ENCODE measurements at places on chromosomes 11 and 22.
A peak's percentile ranks its signal among the peaks of the same experiment; 100 is the strongest.

- DNase-seq: no peak
These were observed 32.7 kb upstream of the SYN3 start for GRCh38 chr22:33090836-33091235.

DNA sequence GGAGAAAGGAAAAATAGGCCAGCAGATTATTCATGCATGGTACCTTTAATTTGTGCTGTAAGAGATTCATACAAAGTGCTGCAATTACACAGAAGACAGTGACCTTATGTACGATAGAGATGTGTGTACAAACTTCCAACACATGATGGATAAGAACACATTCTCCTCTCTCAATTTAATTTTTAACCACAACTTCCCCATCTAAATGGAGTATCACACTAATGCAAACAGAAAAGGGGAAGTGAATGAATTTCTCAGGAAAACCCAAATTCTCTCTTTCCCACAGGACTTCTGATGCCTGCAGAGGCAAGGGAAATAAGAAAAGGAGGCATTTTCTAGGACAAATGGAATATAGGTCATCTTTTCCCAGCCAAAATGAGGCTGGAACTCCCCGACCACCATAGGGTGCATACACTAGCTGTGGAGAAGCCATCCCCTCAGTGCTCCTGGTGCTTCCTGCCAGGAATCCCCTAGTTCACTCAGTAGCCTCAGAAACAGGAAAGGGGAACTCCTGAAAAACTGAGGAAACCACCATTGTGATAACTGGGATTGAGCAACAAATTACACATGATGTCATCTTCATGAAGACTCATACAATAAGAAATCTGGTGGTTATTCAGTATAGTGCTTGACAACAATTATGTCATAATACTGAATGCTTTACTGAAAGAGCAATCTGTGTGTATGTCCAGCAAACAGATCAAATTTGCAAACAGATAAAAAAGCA, 22.4 kb downstream of the MMP10 start:
- DNase-seq: peak; percentile 53

- DNase-seq: peak; percentile 76
These were observed 639 bp downstream of the CRY2 start for GRCh38 chr11:45847911-45848316.

DNA sequence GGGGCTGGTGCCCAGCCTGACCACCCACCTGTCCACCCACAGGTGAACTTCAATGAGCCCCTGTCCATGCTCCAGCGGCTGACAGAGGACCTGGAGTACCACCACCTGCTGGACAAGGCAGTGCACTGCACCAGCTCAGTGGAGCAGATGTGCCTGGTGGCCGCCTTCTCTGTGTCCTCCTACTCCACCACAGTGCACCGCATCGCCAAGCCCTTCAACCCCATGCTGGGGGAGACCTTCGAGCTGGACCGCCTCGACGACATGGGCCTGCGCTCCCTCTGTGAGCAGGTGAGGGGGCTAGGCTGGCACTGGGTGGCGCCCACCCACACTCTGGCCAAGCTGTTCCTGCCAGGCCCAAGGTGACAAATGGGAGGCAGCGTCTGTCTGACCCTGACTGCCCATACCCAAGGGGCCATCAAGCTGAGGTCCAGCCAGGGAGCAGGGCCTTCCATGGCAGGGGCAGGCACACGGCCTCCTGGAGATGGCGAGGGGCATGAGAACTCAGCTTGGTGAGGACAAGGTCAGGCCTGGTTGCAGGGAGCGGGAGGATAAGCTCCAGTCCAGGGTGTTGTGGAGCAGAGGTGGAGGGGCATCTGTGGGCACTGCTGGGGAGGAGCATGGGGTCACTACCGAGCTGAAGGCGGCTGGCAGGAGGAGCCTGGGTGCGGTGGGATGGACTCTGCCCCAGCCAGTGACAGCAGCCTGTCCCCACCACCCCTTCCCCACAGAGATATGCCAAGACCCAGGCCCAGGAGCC, 77.7 kb downstream of the MORC2 start:
- peak; percentile 19 for DNase-seq

- DNase-seq: no peak
These were observed 2.4 kb downstream of the LGR4 start for GRCh38 chr11:27470166-27470565.

- DNase-seq: peak; percentile 56
These were observed at the start of gene MTFP1 for GRCh38 chr22:30425616-30426387. Gene MTFP1 (plus strand): TSS chr22:30425768. CDS start chr22:30425880, 112 bp downstream.

- DNase-seq: no peak
These were observed 49.3 kb upstream of the SYT9 start for GRCh38 chr11:7202412-7202811.

DNA sequence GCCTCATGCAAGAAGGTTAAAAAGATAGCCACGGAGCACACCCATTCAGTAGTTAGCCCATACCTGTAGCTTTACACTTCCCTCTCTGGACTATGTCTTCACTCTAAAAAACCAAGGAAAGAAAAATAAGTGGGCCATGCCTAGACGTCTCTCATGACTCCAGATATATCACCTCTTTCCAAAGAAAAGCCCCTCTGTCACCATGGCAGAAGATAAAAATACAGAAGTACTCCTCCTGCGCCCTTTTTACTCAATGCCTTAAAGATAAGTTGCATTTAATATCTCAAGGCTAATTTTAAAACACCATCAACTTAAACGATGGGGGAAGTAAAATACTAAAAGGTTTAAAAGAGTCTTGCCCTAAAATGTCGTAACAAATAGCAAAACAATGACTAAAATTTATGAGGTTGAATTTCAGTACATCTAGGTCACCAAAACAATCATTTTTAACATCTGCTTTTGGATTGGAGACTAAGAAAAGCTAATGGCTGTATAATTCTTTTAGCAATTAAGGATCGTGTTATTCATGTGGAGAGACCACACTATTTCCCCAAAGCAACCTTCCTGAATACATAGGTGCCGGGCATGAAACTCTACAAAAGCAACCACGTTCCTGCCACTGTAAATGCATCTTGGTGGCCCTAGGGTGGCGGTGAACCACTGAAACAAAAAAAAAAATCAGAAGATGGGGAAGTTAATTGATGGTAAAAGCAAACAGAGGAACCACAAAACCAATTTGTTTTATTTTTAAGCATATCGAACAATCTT, 46.0 kb downstream of the CELF1 start:
- DNase-seq: peak; percentile 45

GRCh38 chr11:46307785-46308341, 30.4 kb downstream of the CREB3L1 start:
- no peak for DNase-seq

DNA sequence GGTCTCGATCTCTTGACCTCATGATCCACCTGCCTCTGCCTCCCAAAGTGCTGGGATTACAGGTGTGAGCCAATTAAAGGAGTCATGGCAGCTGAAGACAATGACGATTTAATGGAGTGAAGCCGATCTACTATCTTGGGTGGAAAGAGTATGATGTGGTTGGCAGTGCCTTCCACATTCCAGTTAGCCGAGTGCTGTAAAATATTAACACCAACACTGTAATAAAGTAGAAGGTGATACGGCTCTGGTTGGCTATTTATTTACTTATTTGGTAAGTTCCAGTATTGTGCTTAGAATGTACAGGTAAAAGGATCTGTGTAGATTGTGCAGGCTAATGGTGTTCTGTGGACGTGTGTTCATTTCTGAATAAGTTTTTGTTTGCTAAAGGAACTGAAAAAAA, 149.6 kb upstream of the MTMR2 start:
- no peak for DNase-seq

- DNase-seq: no peak
These were observed 242.0 kb upstream of the SYN3 start for GRCh38 chr22:33300165-33300564.

DNA sequence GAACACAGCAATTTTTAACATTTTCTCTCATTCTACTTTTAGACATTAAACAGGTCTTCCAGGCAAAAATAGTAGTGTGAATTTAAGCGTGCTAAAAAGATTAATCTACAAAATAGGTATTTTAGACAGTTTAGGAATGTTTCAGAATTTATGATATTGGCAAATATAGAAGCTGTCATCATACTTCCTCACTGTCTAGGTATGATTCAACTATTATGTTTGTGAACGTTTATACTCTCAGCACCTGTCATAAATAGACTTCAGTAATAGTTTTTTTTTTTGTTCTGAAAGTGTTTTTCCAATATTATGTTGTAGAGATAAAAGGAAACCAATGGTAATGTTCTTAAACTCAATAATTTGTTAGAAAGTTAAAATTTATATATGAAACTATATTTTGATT, 103.0 kb downstream of the ARHGAP42 start:
- no peak for DNase-seq

- DNase-seq: peak; percentile 68
These were observed 356.2 kb downstream of the METTL15 start for GRCh38 chr11:28464252-28464867.

DNA sequence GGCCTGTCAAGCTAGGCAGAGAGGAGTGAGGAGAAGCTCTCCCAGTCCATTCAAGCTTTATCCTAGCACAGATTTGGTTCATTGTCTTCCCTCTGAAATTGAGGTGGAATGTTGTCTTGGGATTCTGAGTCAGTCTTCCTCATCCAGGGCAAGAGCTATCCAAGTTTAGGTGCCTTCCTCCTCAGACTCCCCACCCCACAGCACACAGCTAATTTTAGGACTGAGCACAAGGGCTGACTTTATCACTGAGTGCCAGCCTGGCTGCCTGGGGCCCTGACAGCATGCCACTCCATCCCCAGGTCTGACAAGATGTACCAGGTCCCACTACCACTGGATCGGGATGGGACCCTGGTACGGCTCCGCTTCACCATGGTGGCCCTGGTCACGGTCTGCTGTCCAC, 2.6 kb downstream of the PGAP2 start:
- DNase-seq: no peak

DNA sequence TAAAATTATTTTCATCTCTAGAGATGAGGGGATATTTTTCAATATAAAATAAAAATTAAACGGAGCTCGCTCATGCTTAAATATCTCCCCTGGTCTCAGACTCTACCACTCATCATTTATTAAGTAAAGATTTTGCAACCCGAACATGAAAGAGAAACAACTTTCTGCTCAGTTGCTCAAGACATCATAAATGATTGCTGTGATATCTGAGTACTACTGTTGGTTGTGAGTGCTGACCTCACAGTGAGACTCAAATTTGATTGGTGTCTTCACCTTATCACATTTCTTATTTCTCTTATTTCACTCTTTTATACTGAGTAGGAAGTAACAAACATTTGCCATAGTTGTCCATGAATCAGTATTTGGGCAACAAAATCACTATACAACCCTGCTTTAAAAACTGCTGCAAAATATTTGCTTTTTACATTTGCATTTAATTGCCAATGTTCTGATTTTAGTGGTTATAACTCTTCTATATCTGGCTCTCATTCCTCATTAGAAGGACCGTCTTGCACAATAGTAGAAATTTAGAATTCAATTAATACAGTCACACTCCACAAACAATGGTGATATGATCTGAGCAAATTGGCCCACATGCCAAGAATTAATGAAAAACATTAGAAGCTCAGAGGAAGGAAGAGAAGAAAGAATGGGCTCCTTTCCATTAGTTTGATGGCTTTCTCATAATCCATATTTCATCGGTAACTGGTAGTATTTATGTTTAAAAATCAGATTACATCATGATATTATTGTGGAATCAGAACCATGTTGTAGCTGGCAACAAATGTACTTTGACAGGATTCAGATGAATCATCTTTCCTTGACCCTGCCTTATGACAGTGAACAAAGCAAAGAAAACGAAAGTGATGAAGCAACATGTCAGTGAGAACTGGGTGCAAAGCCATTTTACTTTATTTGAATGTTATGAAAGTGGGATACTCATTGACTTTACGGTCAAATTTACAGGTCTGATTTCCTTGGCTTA, 973.6 kb upstream of the TENM4 start:
- DNase-seq: no peak

GRCh38 chr22:29435236-29436136, 2.9 kb upstream of the RFPL1 start:
- no peak for DNase-seq

DNA sequence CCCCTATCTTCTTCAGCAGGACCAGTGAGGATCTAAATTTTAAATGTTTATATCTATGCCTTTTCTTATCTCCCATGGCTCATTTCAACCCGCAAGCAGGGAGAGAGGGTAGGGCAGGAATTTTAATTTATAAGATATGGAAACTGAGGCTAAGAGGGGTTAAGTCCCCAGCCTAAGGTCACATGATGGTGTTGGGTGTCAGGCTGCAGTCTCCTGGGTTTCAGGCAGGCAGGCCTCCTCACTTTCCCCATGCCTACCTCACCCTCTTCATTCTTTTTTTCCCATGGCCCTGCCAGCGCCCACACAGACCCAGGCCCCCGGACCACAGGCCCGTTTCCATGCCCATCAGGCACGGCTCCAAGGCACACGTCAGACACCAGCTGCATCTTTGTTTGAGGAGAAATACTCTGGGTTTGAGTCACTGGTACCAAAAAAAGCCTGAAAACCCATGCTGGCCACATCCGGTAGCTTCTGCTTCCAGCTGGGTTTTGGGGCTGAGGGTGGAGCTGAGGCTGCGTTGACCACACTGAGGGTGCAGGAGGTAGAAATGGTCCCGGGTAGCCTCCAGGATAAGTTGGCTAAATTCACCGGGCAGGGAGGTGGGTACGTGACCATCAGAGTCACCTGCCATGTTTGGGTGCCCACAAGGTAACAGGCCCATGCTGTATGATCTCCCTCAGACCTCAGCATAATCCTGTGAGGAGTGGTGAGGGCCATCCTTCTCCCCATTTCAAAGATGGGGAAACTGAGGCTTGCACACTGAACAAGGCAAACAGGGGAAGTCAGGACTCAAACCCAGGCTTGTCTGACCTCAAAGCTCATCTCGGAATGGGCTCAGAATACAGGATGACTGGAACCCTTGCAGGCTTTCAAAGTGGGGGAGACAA, 7.5 kb downstream of the CRYBB1 start:
- peak; percentile 94 for DNase-seq

- peak; percentile 59 for DNase-seq
These were observed 2.6 kb upstream of the UCP3 start for GRCh38 chr11:74011360-74012073.

DNA sequence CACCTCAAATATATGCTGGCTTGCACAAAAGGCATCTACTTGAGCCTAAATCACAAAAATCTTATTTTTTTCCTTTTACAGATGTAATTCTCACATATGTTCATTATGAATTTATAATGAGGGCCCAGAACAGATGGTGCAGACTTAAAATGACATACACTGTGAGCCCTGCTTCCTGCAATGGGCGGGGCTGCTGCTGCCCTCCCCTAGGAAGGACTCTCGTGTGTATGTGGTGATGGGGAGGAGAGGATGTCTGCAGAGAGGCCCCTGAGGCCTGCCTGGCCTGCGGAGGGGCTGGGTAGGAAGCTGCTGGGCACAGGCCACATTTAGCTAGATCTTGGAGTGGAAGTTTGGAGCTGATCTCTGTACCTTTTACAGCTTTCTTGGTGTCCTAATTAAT, 233.4 kb upstream of the KIRREL3 start:
- DNase-seq: no peak

GRCh38 chr11:128913806-128914205, 22.6 kb downstream of the KCNJ5 start:
- DNase-seq: no peak

- no peak for DNase-seq
These were observed 565.2 kb downstream of the BUD13 start for GRCh38 chr11:116207421-116208141.
